Breast epithelium (tissue), 4 donors: ENCODE measurements at places on chromosomes 1 and 21. TPM values are rescaled to one million over a fixed set of nuclear protein-coding genes. Genes with fewer than 3 reads are reported as not detected.
A peak's percentile ranks its signal among the peaks of the same experiment; 100 is the strongest.

C1orf216 gene
- 16.0 TPM for total RNA-seq

- H3K4me3 ChIP-seq, result no peak overlapping the region
- no peaks in the 10 kb centered on the region for H3K27me3 ChIP-seq
- H3K4me1 ChIP-seq, result no peaks in the 10 kb centered on the region
- no peaks in the 10 kb centered on the region for H3K36me3 ChIP-seq
Observed at GRCh38 chr1:107181253-107181969, 40.6 kb downstream of the NTNG1 start.

CSMD2 gene
- total RNA-seq, result 2.6 TPM

- DNase-seq, result no peak
- H3K27me3 ChIP-seq, result no peaks in the 10 kb centered on the region
- no peaks in the 10 kb centered on the region for H3K4me1 ChIP-seq
- no peaks in the 10 kb centered on the region for H3K36me3 ChIP-seq
- H3K4me3 ChIP-seq, result no peak overlapping the region
- no peak overlapping the region for H3K27ac ChIP-seq
Observed at GRCh38 chr1:228074954-228075730, 7.4 kb upstream of the ARF1 start.

- no peaks in the 10 kb centered on the region for H3K27me3 ChIP-seq
- H3K27ac ChIP-seq, result no peak overlapping the region
- no peak for DNase-seq
- no peaks in the 10 kb centered on the region for H3K4me1 ChIP-seq
- H3K4me3 ChIP-seq, result no peak overlapping the region
Observed at GRCh38 chr1:108880850-108881249, 4.1 kb downstream of the GPSM2 start.

- no peaks in the 10 kb centered on the region for H3K36me3 ChIP-seq
- H3K27ac ChIP-seq, result no peak overlapping the region
- no peaks in the 10 kb centered on the region for H3K4me1 ChIP-seq
- DNase-seq, result no peak
- no peak overlapping the region for H3K4me3 ChIP-seq
- peaks cover 69% of the 10 kb centered on the region for H3K27me3 ChIP-seq
Observed at GRCh38 chr1:2911421-2912178, 109.7 kb upstream of the ACTRT2 start.

DNA sequence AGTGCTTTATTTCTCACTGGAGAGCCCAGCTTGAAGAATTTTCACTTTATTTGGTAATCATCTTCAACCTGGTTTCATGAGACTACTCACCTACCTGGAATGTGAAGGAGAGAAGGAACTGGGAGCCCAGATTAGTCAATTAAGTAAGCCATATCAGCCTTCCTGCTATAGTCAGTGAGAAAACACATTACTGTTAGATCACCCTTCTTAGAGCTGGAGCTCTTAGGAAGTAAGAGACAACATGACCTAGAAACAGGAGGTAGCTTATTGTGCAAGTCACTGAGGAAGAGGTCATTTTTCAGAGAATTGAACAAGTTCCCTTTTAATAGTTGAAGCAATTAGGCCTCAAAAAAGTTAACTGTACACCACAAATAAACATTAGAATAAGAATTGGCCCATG is 49.2 kb upstream of the TEKT2 start:
- no peaks in the 10 kb centered on the region for H3K36me3 ChIP-seq
- DNase-seq, result no peak

CD5L gene
- not detected for total RNA-seq

TRIM67 gene
- total RNA-seq, result not detected

MYOM3 gene
- total RNA-seq, result 0.59 TPM

GRCh38 chr1:151514366-151514765 is 3.2 kb downstream of the CGN start:
- no peaks in the 10 kb centered on the region for H3K27me3 ChIP-seq
- H3K27ac ChIP-seq, result peak overlapping the region; percentile 94
- no peak overlapping the region for H3K4me3 ChIP-seq
- H3K36me3 ChIP-seq, result no peaks in the 10 kb centered on the region
- DNase-seq, result no peak

- no peak overlapping the region for H3K4me3 ChIP-seq
- H3K27ac ChIP-seq, result no peak overlapping the region
- peaks cover 4% of the 10 kb centered on the region for H3K36me3 ChIP-seq
- H3K27me3 ChIP-seq, result no peaks in the 10 kb centered on the region
Observed at GRCh38 chr1:99986656-99987225, 16.9 kb downstream of the SLC35A3 start.

GRCh38 chr1:59685666-59686065 is 129.1 kb upstream of the HOOK1 start:
- H3K4me1 ChIP-seq, result no peaks in the 10 kb centered on the region
- no peak overlapping the region for H3K27ac ChIP-seq
- DNase-seq, result no peak
- H3K4me3 ChIP-seq, result no peak overlapping the region
- no peaks in the 10 kb centered on the region for H3K36me3 ChIP-seq

- H3K4me3 ChIP-seq, result no peak overlapping the region
- H3K36me3 ChIP-seq, result no peaks in the 10 kb centered on the region
- H3K27me3 ChIP-seq, result no peaks in the 10 kb centered on the region
- DNase-seq, result no peak
- no peak overlapping the region for H3K27ac ChIP-seq
Observed at GRCh38 chr1:226786550-226786949, 47.5 kb upstream of the ITPKB start.

CLCA1 gene
- total RNA-seq, result under 0.01 TPM

- DNase-seq, result no peak
- H3K4me3 ChIP-seq, result no peak overlapping the region
- no peaks in the 10 kb centered on the region for H3K4me1 ChIP-seq
- H3K27ac ChIP-seq, result no peak overlapping the region
Observed at GRCh38 chr1:101588677-101589076, 351.9 kb downstream of the S1PR1 start.
